ENCODE measurements at places on chromosomes 3 and 15.

DNA sequence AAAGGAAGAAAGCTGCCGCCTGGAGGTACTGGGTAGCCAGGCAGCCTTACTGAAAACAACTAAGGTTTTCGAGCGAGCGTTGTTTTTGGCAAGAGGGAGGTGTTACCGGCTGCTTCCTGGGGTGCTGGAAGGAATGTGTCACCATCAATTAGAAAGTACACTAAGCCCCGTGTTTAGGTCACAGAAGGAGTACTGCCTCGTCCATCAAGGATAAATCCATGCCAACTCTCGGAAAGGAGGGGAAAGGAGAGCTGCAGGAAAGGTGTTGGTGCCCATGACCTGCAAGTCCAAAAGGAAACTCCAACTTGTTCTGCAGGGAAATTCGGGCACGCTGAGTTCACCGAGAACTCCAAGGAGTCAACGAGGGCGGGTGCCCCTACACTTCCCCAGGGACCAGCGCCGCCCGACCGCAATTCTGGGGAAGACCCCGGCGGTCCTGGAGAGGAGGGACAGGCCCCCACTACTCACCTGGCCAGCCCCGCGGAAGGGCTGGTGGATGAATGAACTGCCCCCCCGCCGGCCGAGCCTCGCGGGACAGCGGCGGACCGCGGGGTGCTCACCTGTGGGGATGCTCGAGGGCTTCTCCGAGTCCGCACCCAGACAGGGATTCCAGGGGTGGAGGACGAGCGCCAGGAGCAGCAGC, 542 bp downstream of the PLOD2 start:
- DNase-seq, result no peak

DNA sequence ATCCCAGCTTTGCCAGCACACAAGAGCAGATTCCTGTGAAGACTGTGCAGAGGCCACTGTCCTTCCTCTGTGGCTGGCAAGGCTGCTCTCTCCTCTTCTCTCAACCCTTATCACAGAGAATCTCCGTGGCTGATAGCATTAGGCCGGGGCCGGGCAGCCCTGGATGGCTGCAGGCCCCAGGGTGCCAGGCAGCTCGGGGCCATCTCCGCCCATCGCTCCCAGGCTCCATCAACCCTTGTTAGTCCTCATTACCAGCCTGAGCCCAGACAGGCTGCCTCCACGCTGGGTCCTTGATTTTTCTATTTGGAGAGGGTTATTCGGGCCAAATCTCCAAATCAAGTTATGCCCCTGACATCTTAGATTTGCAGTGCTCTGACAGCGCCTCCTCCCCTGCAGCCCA, 39.1 kb downstream of the MRPL46 start:
- no peak for DNase-seq

DNA sequence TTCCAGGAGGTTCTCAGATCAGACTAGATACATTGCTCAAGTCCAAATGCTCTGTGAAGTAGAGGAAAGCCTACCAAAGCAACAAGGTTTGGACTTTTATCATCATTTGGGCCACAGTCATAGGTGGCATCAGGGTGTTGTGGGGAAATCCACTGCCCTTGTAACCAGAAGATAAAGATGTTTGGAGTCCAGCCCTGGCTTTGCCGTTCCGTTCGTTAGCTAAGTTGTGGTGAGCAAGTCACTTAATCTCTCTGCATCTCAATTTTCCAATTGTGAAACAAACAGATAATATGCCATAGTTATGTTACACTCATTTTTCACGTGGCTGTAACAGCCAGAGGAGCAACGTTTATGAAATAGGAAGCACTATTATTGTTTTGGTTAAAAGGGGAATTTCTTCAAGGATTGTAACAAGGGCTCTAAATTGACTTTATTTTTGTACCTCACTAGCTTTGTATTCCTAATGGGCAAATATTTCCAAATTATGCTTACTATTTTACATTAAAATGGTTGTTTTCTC, 125.6 kb downstream of the CD47 start:
- DNase-seq, result no peak

GRCh38 chr15:97652700-97653167, 307.8 kb upstream of the ARRDC4 start:
- no peak for DNase-seq

DNA sequence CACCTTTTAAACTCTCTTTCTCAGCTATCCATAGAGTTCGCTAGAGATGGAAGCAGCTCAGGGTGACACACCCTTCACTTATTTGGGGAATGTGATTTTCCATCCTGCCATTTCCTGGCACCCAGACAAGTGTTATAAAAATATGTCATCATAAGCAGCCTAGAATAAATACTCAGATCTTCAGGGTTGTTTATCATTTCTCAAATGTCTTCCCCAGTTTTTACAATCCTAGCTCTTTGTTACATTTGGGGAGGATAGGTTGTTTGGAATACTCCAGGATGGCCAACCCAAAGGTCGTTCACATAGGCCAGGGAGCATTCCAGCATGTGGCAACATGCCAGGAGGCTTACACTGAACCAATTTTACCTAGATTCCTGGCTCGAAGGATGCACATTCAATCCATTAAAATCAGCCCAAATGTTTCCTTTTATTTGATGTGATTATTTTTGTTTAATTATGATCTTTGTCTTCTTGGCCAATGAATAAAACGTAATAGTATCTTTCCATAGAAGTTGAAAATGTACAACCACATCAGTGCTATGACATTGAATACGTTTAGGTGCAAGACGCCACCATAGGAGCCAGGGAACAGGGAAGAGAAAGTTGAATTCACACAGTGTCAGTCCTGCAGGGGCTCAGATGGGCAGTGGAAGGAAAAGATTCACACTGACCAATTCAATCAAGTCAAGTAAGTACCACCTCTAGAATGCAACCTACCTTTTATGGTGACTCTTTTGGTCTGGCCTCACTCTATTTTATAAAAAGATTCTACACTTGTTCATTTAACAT, 537.7 kb upstream of the MDFIC2 start:
- no peak for DNase-seq

- no peak for DNase-seq
Observed at GRCh38 chr3:32757618-32758374, 60.0 kb upstream of the TRIM71 start.

DNA sequence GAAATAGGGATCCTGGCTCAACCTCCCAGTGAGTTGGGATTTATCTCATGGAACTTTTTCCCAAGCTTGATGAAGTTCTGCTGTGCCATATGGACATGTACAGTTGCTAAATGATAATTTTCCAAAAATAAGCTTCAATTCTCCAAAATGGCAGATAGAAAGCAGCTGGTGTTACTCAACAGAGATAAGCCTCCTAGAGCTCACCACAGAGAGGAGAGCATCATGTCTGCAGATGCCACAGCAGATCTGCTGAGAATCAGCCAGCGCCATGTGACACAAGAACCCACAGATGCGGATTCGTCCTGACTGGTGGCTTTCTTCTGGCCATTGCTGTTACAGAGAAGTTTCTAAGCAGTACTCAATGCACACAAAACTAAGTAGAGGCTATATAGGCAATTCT, 50.6 kb downstream of the AGTR1 start:
- DNase-seq, result no peak

DNA sequence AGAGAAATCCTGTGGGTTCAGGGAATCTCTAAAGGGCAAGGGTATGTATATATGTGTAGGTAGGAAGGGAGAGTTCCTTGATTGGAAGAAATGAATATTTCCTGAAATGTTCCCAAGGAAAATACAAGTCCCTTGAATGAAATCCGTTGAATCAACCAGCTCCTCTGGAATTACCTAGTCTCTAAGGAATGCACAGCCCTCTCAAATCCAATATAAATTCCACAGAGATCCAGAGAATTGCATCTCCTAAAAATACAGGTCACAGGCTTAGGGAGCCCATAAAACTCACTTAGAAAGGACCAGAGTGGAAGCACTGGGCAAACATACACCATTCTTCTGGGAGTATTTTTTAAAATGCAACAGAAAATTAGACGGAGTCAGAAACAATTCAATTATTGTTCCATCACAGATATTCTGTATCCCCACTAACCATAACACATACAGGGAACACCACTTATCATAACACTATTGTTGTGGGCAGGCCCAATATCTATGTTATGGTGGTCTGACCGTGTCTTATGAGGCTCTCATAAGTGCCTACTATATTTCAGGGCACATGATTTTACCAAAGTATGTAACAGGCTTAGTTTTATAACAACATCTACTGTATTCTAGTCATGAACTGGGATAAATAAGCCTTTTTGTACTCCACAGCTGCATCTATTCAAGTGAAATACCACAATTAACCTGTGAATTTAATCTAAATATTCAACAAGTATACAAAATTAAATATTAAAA, 43.7 kb downstream of the IGSF11 start:
- DNase-seq, result no peak

DNA sequence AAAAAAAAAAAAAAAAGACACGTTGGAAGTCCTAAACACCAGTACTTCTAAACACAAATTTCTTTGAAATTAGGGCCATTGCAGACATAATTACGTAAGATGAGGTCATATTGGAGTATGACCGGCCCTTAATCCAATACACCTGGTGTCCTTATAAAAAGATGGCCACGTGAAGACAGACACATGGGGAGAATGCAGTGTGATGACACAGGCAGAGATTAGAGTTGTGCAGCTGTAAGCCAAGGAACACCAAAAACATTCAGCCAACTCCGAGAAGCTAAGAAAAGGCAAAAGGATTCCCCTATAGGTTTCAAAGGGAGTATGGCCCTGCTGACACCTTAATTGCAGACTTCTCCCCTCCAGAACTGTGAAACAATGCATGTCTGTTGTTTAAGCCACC, 379.0 kb upstream of the PDZRN3 start:
- DNase-seq, result no peak

Data from CD4-positive, alpha-beta T cell treated with Interleukin-17A for 4 hours (primary cell).